ENCODE measurements at places on chromosomes 2 and 18.

- DNase-seq = no peak
Measured at GRCh38 chr2:66317268-66317890, 117.5 kb upstream of the MEIS1 start.

DNA sequence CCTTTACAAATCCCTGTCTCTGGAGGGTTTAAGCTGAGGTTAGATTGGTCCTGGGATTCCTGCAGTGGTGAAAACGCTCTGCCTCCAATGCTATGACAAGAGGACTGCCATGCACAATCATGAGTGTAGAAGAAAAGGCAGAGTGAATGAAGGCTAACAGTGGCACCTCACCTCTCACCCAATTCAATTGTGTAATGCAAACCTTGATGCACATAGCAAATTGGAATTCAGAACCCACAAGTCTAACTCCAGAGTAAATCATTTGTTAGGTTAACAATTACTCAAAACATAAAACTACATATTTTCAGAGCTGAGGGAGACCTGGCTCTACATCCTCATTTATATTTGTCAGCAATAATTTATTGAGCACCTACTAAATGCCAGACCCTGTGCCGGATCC lies 1.8 kb downstream of the TGFBRAP1 start:
- no peak for DNase-seq

- DNase-seq = no peak
Measured at GRCh38 chr2:55952415-55952814, 28.8 kb upstream of the EFEMP1 start.

DNA sequence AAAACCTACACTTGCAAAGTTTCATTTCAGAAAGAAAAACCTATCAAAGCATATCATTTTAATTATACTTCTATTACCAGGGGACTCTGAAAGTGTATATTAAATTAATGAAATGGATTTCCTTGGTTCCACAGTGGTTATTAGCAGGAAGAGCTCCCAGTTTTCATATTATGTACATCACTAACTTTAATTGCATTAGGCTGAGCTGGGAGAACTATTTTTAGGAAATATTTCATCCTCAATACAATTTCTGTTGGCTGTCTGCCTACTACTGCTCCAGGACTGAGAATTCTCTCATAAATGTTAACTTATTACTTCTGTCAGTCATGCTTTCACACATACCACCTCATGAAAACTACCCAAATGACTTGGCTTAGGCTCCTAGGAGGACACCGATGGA lies 301.4 kb downstream of the CMPK2 start:
- DNase-seq = no peak

Data from MG63 (cell line).